Hypothalamus (tissue), 51 donors: ENCODE measurements at places on chromosomes 7 and 10.

DNA sequence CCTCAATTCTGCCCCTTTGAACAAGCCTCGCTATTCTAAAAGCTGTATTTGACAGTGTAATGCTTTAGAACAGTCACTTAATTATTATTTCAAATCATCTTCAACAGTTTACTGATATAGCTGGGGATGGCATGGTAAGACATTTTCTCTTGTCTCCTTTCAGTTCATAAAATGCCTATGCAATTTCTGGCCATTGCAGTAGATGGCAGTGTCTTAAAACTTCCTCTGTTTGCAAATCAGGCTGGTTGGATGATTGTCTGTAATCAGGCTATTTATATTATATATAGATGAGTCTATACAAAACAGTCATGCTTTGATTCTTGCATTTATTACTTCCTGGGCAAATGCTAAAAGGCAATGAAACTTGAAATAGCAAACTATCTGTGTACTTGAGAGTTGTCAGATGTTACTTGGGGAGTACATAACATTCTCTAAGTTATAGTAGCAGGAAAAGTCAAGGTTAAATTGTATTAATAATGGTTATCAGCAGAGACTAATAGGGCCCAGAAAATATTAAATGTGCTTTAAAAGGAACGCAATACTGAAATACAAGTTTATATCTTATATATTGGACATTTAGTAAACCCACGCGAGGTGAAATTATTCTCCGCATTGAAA lies 55.5 kb upstream of the LHFPL3 start:
- no peak for DNase-seq

- DNase-seq, result peak; percentile 4
These were observed 81.9 kb upstream of the CALN1 start for GRCh38 chr7:72493850-72494661.

- DNase-seq, result no peak
These were observed 72.5 kb upstream of the KCNMA1 start for GRCh38 chr10:77710081-77710551.

DNA sequence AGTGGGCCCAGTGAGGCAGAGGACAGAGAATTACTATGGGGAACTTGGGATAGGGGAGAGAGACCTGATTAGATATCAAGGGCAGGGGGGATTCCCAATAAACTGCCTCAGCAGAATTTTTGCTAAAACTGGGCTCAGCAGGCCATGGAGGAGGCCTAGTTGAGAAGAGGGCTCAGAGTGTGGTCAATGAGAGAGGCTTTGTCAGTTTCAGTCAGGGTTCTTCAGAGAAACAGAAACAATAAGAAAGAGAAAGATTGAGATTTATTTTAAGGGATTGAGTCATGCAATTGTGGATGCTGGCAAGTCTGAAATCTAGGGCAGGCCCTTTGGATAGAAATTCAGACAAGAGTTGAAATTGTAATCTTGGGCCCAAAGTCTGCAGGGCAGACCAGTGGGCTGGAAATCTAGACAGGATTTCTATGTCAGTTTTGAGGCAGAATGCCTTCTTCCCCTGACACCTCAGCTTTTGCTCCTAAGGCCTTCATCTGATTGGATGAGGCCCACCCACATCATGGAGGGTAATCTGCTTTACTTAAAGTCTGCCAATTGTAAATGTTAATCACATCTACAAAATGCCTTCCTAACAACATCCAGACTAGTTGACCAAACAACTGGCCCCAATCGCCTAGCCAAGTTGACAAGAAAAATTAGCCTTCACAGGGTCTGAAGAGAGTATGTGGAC lies 33.5 kb upstream of the CCSER2 start:
- no peak for DNase-seq

GRCh38 chr7:99392659-99393354 lies 15.6 kb downstream of the PDAP1 start:
- no peak for DNase-seq

DNA sequence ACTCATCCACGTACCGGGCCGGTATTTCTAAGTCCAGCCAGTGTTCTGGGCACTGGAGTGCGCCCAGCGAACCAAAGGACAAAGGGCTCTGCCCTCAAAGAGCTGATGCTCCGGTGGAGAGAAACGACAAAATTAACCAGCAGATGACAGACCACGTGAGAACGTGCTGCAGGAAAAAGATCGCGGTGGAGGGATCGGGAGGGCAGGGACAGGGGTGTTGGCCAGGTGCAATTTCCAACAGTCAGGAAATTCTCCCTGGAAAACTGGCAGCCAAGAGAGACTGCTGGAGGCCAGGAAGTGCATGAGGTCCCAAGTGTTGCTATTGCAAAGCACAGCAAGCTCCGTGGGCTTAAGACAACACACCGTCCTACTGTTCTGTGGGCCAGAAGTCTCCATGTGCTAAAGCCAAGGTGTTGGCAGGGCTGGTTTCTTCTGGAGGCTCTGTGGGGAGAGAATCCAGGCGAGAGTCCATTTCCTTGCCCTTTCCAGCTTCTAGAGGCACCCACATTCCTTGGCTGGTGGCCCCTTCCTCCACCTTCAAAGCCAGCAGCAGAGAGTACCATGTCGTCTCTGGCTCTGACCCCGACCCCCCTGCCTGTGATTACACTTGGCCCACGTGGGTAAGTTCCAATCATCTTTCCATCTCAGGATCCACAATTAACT lies 21.3 kb upstream of the AMZ1 start:
- no peak for DNase-seq

DNA sequence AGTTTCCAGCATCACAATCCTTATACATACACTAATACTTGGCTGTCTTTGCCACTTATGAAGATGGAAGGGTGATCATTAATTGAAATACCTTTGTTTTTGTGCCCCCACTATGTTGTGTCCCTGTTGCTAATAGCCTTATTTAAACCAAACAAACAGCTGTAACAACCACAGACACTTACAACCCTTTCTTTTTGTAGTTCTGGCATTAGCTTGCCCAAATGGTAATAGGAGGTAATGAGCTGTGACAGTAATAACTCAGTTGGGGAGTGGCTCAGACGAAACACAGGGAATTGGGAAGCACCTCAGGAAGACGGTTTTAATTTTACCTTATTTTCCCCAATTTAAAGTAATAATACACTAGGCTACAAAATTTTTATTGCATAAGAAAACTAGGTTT lies 83.4 kb downstream of the MDFIC start:
- DNase-seq, result no peak

GRCh38 chr7:144824360-144824759 lies 11.5 kb downstream of the TPK1 start:
- DNase-seq, result no peak

DNA sequence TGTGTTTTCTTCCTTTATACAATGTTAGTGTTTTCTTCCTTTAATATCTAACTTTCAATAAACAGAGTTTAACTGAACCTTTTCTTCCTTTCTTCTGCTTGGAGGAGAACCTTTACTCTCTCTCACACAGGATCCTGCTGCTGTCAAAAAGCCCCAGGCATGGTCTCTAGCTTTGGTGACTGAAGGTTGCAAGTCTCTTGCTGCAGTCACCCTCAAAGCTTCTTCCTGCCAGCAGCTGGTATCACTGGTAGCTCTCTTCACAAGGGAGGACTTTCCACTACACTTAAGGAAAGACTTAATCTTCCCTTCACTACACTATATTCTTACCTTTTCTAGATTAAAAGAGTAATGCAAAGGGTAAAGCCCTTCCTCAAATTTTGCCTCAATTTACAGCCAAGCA lies 153.4 kb downstream of the SGMS1 start:
- no peak for DNase-seq

GRCh38 chr10:75707080-75707840 lies 275.8 kb downstream of the LRMDA start:
- no peak for DNase-seq

DNA sequence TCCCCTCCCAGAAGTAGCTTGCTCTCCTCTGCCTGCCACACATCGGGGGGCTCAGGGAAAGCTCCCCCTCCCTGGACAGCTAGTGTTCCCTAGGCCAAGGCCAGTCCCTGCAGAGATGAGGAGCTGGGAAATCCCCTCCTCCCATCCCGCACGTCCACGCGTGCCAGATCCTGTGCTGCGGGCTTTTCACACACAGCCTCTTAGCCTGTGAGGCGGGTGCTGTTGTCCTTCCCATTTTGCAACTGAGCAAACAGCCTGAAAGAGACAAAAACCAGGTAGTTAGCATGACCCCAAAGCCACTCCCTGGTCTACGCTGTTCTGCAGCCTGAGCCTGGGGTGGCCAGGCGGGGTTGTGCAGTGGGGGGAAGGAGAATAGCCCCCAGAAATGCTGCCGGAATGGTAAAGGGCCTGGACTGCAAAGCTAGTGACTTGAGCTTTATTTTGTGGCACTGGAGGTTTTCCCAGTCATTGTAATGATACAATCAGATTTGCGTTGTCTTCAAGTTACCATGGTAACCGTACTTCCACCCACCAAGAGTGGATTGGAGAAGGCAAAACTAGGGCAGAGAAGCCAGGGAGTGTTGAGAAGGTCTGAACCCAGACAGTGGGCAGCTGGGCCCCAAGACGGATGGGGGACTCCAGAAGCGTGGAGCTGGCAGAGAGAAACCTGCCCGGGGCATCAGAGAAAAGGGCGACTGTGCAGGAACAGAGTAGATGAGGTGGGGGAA lies 98.6 kb upstream of the KCTD7 start:
- DNase-seq, result no peak

DNA sequence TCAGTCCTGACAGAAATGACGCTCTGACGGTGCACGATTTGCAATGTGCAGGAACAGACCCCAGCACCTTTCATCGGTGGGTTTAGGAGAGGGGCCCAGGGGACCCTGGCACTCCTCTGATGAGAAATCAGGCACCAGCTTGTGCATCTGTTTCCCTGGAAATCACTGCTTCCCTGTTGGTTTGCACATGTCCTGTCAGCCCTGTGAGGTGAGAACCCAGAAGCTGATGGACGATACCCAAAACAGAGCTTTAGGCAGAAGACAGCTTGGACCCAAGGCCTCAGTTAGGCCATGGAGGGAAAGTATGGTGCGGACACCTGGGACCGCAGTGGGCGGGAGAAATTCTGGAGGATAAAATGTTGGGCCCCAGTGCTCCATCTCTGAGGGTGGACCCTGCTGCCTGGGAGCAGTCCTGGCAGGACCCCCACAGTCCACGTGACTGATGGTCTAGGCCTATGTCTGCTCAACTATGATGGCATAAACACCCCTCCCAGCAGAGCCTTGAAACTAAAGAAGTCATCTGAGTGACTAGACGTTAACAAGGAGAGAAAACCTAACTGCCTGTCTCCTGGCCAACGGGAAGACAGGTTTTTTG lies 242.8 kb downstream of the PTPRN2 start:
- no peak for DNase-seq

DNA sequence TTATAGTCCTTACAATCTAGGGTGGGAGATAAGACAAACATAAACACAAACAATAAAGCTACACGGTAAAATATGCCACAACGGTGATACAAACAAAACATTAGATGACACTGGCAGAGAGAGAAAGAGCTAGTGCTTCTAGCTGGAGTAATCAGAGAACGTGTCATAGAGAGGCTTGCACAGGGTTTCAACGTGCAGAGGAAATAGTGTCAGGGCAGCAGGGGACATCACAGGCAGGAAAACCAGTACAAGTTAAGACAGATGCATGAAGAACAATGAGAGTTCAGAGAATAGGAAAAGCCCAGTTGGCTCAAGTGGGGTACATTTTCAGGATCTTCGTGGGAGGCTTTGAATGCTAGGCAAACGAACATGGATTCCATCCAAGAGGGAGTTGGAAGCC lies 91.4 kb downstream of the ZNF438 start:
- DNase-seq, result no peak

GRCh38 chr7:92448205-92448747 lies 994 bp downstream of the GATAD1 start:
- DNase-seq, result no peak

DNA sequence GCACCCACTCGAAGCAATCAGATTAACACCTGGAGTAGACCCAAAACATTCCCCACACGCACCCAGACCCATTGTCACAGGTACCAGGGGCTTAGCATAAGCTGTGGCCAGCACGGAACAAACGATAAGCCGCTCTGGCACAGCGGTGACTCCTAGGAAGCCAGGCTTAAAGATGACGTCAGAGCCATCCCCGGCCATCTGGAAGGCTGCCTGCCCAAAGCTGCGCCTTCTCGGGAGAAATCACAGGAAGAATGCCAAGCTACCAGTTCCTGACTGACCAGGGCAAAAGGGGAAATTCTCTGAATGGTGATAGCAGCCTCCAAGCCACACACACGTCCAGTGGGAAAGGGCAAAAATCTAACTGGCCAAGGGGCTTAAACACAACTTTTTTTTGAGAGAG lies 13.0 kb upstream of the WIPI2 start:
- DNase-seq, result peak; percentile 6

DNA sequence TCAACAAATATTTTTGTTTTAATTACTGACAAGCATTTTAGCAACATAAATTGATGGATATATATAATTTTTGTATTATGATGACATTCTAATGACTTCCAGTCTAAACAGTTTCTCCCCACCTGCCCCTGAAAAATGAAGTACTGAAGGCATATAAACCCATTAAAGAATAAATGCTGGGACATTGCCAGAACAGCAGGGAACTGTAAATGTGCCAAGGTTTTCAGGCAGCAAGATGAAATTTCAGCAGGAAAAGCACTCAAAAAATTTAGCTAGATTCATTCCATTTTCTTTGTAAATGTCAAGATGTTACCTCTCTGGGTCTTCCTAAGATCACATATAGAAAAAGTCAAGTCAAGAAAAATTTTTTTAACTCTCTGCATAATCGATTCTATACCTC lies 11.0 kb upstream of the TLL2 start:
- no peak for DNase-seq

DNA sequence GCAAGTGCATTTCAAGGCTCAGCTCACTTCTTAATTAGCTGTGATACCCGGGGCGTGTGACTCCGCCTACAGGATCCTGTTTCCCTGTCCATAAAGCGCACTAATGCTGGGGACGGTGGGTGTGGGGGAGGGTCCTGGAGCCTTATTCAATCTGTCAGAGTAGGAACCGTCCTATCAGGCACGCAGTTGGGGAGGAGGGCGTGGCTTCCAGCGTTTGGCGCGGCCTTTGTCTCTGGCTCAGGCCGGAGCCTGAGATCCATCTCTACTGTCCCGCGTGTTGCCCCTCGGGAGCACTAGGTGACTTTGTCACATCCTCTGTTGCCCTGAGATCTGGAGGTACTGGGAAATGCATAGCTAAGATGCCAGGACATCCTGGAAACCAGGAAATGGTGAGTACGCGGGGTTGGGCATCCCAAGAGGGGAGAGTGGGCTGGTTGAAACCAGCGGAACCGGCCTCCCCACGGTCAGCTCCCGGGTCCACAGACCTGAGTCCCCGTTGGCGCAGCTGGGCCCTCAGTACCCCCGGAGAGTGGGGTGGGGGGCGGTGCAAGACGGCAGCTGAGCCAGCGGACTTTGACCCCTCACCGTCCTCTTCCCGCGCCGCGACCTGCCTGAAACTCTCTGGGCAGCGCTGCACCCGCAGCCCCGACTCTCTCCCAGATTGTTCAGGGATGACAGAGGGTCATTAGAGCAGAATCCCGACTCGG lies 104.4 kb upstream of the ZNF92 start:
- no peak for DNase-seq

DNA sequence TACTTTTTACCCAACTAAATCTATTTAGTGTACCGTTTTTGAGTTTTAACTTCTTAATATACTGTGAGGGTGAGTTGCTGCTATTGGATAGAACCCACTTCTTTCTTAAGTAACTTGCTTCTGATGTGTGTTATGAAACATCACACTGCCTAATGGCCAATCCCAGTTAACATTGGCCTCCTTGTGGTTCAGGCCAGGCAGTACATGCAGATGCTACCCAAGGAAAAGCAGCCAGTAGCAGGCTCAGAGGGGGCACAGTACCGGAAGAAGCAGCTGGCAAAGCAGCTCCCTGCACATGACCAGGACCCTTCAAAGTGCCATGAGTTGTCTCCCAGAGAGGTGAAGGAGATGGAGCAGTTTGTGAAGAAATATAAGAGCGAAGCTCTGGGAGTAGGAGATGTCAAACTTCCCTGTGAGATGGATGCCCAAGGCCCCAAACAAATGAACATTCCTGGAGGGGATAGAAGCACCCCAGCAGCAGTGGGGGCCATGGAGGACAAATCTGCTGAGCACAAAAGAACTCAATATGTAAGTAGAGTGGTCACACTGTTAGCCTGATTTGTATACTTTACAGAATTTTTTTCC lies 39.7 kb downstream of the TES start:
- DNase-seq, result no peak
